ENCODE measurements at places on chromosomes 5 and 9. TPM values are rescaled to one million over a fixed set of nuclear protein-coding genes. Genes with fewer than 3 reads are reported as not detected.

- no peak for DNase-seq
Observed at GRCh38 chr5:100694100-100694499, 158.9 kb downstream of the FAM174A start.

TICAM2 gene
- total RNA-seq, result 2.7 TPM

KIF24 gene
- 1.5 TPM for total RNA-seq

CER1 gene
- total RNA-seq, result not detected

PDLIM4 gene
- total RNA-seq, result 16.5 TPM

GRCh38 chr9:134370213-134370492 is 43.9 kb downstream of the RXRA start:
- no peak for DNase-seq

FOXD4L6 gene
- total RNA-seq, result 0.38 TPM

DNA sequence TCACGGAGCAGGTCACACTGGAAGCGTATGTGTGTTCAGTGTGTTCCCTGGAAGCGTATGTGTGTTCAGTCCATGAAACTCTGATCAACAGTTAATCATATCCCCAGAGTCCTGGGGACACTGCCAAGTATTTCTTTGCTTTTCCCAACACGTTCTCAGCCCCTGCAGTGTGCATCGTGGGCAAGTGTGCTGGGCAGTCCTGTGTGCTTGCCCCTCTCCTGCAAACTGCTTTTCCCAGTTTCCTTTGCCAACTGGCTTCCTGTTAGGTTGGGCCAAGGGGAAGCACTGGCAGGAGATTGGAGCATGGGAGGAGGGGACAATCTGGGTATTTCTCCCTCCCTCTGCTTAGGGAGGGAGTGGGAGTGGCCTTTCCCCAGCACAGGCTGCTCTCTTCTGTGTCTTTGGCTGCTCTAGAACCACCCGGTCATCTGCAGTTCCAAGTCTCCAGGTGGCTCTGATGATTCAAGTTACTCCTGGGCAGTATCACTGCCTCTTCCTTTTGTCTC is 36.8 kb upstream of the NEK6 start:
- DNase-seq, result no peak

Data from esophagus squamous epithelium (tissue), 5 donors.